ENCODE measurements at places on chromosomes 12 and 14.

- DNase-seq = no peak
Measured at GRCh38 chr12:83092606-83093005, 405.9 kb downstream of the TMTC2 start.

DNA sequence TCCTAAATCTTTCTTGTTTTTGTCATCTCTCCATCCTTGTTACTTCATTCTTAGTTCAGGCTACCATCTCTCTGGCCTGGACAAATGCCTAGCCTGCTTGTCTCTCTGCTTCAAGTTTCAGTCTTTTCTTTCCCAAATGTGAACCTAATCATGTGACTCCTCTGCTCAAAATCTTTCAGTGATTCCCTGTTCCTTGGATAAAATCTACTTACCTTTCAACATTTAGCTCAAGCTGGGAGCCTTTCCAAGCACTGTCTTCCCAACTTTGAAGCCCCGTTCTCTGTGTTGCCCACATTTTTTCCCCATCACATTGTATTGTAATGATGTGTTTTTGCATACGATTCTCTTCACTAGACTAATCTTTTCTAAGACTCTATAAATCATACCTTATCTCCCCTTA lies 24.7 kb downstream of the SLC7A8 start:
- DNase-seq = no peak

DNA sequence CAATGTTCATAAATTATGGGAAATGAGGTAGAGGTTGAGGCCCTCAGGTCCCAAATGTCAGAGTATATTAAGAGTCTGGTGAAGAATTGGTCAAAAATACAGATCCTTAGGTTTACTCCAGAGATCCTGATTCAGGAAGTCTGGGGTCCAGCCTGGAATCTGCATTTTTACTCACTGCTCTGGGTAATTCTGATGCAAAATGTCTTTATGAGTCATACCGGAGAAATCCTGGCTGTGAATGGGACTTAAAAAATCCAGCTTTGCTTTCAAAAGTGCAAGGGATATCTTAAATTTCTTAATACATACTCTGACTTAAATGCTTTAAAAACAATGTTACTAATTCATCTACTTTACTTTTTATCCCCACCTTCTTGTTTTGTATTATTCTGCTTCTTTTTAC lies 74.5 kb downstream of the FERMT2 start:
- DNase-seq = no peak

DNA sequence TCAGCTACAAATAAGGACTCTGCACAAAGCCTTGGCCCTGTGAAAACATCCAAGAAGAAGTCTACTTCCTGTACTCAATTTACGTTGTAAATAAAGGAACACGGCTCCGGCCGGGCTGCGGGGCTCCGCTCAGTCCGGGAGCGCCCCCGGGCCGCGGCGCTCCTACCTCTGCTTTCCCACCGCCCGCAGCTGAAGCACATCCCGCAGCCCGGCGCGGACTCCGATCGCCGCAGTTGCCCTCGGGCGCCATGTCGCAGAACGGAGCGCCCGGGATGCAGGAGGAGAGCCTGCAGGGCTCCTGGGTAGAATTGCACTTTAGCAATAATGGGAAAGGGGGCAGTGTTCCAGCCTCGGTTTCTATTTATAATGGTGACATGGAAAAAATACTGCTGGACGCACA lies 502.3 kb upstream of the FOXG1 start:
- no peak for DNase-seq

GRCh38 chr14:81125536-81125935 lies 95.2 kb downstream of the GTF2A1 start:
- DNase-seq = no peak

- no peak for DNase-seq
Measured at GRCh38 chr12:84161296-84161695, 751.3 kb downstream of the SLC6A15 start.

DNA sequence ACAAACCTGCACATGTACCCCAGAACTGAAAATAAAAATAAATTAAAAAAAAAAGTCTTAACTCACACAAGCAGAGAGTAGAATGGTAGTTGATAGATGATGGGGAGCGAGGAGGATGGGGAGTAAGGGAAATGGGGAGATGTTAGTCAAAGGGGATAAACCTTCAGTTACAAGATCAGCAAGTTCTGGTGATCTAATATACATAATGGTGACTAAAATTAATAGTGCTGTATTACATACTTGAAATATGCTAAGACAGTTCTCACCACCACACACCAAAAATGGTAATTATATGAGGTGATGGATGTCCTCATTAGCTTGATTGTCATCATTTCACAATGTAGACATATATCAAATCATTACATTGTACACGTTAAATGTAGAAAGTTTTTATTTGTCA lies 3.2 kb upstream of the C12orf42 start:
- DNase-seq = no peak

GRCh38 chr12:74412606-74413230 lies 124.9 kb upstream of the ATXN7L3B start:
- no peak for DNase-seq

Data from CD4-positive, alpha-beta T cell treated with Interleukin-4 for 4 hours (primary cell).